ENCODE measurements at places on chromosomes 4 and X. TPM values are rescaled to one million over a fixed set of nuclear protein-coding genes. Genes with fewer than 3 reads are reported as not detected.

DNA sequence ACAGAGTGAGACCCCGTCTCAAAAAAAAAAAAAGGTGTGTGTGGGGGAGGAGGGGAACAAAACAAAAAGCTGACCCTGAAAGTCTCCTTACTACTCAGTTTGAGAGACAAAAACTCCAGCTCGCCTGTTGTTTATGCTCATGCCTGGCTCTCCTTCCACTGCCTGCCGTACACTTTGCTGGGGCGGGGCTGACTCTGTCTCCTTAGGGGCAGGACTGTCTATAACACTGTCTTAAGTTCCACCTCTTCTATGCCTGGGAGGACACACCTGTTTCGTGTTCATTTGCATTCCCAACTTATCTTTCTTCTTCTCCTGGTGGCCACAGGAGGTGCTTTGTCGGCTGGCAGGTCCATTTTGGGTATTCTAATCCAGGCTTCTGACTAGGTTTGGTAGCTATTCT is 81.4 kb downstream of the MTNR1A start:
- no peak for DNase-seq

DNA sequence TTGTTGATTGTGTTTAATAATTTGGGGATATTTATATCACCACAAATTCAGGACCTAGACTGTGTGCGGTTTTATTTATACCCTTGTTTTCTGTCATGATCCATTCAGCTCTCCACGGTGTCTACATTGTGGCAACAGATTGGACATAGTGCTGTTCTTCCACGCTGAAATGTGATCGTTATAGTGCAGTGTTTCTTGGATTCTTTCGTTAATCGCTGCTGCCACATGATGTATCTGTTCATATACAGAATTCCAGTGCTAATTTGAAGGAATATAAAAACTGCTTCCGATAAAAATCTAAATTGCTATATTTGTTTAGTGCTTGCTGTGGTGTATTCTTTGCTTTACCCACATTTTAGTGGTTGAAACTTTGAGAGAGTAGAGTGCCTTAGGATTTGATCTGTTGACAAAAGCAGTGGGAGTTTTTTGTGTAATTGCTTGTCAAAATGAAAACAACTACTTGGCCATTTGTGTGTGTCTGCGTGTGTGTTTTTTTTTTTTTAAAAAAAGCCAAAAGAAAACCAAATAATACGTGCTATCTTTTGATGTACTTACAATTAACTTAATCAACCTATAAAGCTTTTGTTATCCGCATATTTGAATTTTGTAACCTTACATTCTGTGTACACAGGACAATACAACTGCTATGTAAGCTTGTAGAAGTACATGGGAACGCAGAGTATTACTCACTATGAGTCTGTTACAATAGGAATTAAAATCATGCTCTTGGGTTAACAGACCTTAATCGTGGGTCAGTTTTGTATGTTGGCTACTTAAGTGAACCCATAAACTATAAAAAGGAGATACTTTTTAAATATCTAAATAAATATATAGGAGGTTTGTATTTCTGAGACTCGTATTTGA is 353.3 kb downstream of the ARHGAP24 start:
- DNase-seq = no peak

DNA sequence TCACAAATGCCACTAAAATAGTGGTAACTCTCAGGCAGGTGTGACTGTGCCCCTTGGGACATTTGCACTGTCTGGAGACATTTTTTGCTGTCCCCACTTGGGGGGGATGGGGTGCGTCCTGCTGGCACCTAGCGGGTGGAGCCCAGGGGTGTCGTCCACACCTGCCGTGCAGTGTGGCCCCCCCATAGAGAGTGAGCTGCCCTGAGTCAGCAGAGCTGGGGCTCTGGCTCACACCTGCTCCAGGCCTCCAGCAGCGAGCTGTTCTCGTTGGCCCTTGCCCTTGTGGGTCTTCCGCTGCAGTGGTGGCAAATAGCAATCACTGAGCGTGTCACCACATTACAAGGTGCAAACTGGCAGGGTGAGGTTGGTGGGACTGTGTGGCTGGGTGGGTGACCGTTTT is 64.6 kb downstream of the CLDN34 start:
- no peak for DNase-seq

GRCh38 chrX:74250574-74250973 is 53.4 kb upstream of the ZCCHC13 start:
- DNase-seq = no peak

Gene KIT
- 0.29 TPM for total RNA-seq
